Epithelial cell of umbilical artery (primary cell): ENCODE measurements at places on chromosomes 5 and 9. TPM values are rescaled to one million over a fixed set of nuclear protein-coding genes. Genes with fewer than 3 reads are reported as not detected.

The ACSL6 gene
- total RNA-seq, result not detected in 2 replicates

The ZNG1C gene
- 19.2 and 29.3 TPM in 2 replicates for total RNA-seq

The SLC36A2 gene
- not detected in 2 replicates for total RNA-seq

The ADGRD2 gene
- not detected in 2 replicates for total RNA-seq

The IL5 gene
- total RNA-seq, result not detected in 2 replicates

The TMC1 gene
- total RNA-seq, result 1.6 and 3.2 TPM in 2 replicates

The TAF11L2 gene
- not detected in 2 replicates for total RNA-seq

The PCDHA13 gene
- 0.15 TPM in 1 of 2 replicates, not detected in the other for total RNA-seq
